ENCODE measurements at places on chromosomes 16 and 17.

DNA sequence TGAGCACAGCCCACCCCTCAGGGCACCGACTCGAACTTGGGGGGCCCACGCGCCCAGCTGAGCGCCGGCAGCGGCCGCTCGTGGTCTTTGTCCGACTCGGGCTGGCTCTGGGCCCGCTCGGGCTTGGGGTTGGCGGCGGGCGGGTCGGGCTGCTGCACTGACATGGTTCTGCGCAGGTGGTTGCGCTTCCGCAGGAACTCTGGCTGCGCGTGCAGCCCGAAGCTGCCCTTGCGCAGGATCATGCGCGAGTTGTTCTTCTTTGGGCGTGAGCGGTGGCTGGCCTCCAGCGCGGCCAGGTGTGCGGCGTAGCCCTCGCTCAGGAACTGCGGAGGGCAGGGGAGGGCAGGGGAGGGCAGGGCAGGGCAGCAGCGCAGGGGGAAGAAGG, 11.1 kb downstream of the PIMREG start:
- DNase-seq, result no peak

DNA sequence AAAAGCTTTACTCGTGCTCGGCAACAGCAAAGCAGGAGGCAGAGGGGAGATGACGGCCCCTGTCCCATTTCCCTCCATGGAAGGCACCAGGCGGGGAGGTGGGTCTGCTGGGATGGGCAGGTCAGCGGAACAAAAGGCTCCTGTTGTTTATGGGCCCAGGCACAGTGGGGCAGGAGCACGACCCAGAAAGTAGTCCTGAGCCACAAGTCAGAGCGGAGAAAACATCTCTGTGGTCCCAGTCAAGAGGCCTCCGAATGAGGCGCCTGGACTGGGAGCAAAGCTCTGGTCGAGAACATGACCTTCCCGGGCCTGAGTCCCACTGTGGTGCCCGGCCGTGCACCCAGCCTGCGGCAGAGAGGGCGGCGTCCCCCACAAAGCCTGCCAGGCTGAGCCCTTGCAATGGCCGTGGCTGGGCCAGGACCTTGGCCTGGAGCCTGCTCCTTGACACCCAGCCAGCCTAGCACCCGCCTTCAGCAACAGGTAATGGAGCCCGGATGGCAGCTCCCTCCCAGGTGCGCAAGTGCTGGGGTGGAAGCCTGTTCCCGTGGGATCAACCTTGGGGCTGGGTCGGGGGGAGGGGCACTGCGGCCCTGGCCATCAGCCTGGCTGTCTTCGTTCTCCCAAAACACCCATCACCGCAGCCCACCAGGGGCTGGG, 3.6 kb downstream of the RFNG start:
- no peak for DNase-seq

GRCh38 chr16:2611499-2611862, 70.8 kb upstream of the KCTD5 start:
- no peak for DNase-seq

DNA sequence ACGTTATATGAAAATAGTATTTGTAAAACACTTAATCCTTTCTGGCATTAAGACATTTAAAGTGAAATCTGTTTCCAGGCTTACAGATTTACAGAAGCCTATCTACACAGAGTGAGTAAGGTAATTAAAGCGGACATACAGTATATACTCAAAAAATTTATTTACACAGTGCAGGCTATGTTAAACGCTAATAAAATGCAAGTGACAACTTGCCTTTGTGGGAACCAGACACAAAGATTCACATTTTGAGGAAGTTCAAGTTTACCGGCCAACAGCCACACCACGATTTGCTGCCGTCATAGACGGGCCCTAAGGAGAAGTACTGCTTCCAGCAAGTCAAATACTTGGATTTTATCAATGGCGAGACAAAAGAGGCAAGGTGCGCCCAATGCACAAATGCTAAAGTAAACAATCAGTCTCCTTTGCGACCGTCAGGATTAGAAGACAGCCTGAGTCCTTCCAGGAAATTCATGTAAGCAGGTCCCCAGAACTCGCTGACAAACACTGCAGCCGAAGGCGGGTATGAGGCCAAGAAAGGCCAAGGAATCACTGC, 801 bp downstream of the VPS35 start:
- DNase-seq, result no peak

DNA sequence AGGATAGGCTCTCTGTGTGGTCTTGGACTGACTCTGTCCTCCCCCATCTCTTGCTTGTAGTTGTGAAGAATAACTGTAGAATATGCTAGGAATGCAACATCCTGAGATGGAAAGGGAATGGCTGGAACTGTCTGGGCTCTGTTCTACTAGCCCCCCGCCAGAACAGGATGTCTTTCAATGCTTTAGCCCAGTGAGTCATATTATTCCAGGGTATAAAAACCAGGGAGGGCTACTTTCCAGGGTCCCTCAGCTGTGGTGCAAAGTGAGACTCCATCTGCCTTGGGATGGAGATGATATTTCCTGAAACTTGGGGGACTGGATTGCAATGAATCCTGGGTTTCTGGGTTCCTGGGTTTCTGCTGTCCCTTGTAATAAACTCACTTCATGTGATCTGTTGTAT, 32.1 kb downstream of the HYDIN start:
- DNase-seq, result no peak

DNA sequence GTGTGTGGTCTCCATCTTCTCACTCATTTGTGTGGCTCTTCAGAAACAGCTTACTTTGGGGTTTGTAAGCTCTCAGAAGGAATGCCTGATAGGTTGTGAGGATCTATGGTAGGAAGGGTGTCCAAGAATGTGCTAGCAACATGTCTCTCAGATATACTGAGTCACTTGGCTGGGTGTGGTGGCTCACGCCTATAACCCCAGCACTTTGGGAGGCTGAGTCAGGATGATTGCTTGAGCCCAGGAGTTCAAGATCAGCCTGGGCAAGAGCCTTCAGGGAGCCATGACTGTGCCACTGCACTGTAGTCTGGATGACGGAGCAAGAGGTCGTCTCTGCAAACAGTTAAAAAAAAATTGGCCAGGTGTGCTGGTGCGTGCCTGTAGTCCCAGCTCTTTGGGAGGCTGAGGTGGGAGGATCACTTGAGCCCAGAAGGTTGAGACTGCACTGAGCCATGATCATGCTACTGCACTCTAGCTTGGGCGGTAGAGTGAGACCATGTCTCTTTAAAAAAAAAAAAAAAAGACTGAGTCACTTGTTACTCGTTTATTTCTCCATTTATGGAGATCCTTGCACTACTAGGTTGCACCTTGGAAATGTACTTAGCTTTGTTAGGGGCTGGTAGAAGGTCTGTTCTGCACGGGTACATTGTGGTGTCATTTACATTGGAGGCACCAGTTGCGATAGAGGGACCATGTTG, 232.0 kb downstream of the SNX29 start:
- DNase-seq, result no peak

GRCh38 chr16:25012525-25012991, 2.6 kb downstream of the ARHGAP17 start:
- DNase-seq, result no peak

- DNase-seq, result no peak
Measured at GRCh38 chr17:77045441-77046041, 95.2 kb upstream of the SEC14L1 start.

- DNase-seq, result no peak
Measured at GRCh38 chr16:3846595-3847091, 33.9 kb downstream of the CREBBP start.

GRCh38 chr17:34988644-34989043, 8.3 kb downstream of the LIG3 start:
- no peak for DNase-seq

GRCh38 chr17:41730479-41730878, 4.0 kb downstream of the HAP1 start:
- no peak for DNase-seq

GRCh38 chr17:18129041-18129502, 20.5 kb downstream of the MYO15A start:
- no peak for DNase-seq

DNA sequence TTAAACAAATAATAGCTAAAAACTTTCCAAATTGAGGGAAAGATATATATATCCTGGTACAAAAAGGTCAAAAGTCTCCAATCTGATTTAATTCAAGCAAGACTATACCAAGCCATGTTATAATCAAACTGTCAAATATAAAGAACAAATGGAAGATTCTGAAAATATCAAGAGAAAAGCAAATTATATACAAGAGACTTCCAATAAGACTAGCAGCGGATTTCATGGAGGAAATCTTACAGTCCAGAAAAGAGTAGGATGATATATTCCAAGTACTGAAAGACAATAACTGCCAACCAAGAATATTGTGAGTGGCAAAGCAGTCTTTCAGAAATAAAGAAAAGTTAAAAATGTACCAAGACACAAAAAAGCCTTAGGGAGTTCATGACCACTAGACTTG, 102.2 kb downstream of the CEP112 start:
- DNase-seq, result no peak

DNA sequence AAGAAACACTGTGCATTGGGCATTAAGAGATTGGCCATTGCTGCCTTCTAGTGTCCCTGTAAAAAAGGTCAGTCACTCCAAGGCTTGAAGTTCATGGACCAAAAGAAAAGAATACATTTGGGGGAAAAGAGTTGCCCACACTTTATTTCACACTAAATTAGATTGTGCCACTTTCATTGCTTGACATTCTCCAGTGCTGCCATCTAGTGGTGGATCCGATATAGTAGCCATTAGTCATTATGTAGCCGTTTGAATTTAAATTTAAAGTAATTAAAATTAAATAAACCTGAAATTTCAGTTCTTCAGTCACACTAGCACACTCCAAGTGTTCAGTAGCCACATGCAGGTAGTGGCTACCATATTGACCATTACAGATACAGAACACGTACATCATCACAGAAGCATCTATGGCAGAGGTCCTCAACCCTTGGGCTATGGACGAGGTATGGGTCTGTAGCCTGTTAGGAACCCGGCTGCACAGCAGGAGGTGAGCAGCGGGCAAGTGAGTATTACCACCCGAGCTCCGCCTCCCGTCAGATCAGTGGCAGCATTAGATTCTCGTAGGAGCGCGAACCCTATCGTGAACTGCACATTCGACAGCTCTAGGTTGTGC, 21.9 kb upstream of the CDH5 start:
- DNase-seq, result no peak

DNA sequence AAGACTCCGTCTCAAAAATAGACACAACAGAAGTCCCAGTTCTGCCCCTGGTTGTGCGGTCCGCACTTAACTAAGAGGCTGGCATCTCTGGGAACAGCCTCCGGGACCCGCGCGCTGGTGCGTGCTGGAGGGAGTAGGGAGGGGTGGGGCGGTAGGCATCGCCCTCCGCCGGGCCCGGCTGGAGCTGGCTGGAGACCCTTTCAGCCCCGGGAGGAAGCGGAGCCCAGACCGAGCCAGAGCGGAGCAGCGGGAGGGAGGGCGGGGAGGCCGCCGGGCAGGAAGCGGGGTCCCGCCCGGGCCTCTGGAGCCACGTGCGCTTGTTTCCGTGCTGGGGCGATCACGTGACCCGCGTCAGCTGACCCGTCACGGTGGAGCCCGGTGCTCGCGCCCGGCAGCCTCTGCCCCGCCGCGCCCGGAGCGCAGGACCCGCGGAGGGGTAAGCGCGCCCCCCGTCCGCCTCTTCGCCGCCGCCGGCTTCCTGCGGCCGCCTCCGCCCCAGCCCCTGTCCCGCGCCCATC, at the start of gene WDR81:
Gene WDR81, plus strand, starts transcription at position 354 of the 518 bp plus-strand sequence. CDS start 256 bp downstream, outside the sequence.
- DNase-seq, result peak; percentile 92

DNA sequence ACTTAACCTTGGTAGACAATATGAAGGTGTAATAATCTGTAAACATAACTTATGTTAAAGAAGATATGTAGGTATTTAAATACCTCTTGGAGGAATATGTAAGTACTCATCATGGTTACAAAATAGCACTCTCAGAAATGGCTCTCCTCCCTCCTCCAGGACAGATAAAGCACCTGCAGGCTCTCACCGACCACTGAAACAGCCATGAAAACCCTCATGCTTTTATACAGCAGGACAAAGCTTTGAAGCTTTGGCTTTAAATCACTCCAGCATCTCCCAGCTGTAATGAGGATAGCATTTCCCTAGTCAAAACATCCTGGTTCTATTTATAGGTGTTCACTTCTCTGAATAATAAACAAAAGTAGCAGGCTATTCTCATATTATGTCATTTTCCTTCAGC, 69.1 kb upstream of the PMFBP1 start:
- no peak for DNase-seq

GRCh38 chr17:76000755-76001521, at the start of gene CDK3:
TSS of gene CDK3 (plus strand) at chr17:76000855. CDS start at chr17:76001426, 571 bp downstream.
- peak; percentile 68 for DNase-seq

- DNase-seq, result no peak
Measured at GRCh38 chr17:70787721-70788300, 618.5 kb downstream of the KCNJ2 start.

- DNase-seq, result no peak
Measured at GRCh38 chr16:13958474-13958873, 38.5 kb downstream of the ERCC4 start.

Measured in coronary artery (tissue), 2 donors.